ENCODE measurements at places on chromosomes 4 and X.

- DNase-seq: no peak
These were observed 182.0 kb downstream of the ARHGAP24 start for GRCh38 chr4:85656759-85657505.

GRCh38 chr4:89110986-89111832 is at the start of gene TIGD2:
TIGD2 (plus strand) TSS chr4:89111533; CDS start chr4:89112975, 1,442 bp downstream.
- peak; percentile 88 for DNase-seq

DNA sequence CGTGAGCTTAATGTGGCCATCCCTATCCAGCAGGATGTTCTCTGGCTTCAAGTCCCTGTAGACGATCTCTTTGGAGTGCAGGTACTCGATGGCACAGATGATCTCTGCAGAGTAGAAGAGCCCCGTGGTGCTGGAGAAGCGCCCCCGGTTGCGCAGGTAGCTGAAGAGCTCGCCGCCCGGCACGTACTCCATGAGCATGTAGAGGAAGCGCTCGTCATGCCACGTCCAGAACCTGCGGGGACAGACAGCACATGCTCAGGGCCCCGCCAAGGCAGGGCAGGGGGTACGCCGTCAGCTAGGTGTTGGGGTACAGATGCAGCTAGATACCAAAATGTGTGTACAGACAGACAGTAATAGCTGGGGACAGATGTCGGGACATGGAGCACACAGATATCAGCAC is 58.3 kb downstream of the PRKX start:
- DNase-seq: no peak

- no peak for DNase-seq
These were observed 154.0 kb downstream of the UGT8 start for GRCh38 chr4:114752391-114753165.

GRCh38 chr4:148986951-148987350 is 544.7 kb upstream of the NR3C2 start:
- DNase-seq: no peak

- no peak for DNase-seq
These were observed 1.6 kb downstream of the MTNR1A start for GRCh38 chr4:186553717-186554116.

GRCh38 chr4:87044511-87045233 is 109.9 kb downstream of the AFF1 start:
- no peak for DNase-seq

- DNase-seq: no peak
These were observed 329.4 kb upstream of the PCDH18 start for GRCh38 chr4:137861682-137862081.

GRCh38 chr4:129189630-129190029 is 93.7 kb downstream of the C4orf33 start:
- DNase-seq: no peak

DNA sequence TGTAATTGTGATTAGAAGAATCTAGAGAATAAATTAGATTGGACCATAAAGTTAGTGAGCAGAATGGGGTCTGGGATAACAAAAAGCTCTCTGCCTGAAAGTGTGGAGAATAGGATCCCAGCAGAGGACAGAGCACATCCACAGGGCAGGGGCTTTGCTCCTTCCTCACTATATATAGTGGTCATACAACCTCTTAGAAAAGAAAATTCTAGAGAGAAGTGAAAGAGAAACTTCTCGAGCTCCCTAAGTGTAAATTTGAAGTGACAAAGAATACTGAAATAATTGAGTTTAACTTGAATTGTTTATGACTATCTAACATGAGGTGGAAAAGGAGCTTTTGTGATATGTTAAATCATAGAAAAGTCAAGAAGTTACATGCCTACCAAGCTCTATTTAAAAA is 14.9 kb downstream of the ADAM29 start:
- DNase-seq: no peak

- no peak for DNase-seq
These were observed 39.4 kb upstream of the NDP start for GRCh38 chrX:44012484-44013096.

- no peak for DNase-seq
These were observed 6.2 kb downstream of the CXCL1 start for GRCh38 chr4:73875401-73875800.

DNA sequence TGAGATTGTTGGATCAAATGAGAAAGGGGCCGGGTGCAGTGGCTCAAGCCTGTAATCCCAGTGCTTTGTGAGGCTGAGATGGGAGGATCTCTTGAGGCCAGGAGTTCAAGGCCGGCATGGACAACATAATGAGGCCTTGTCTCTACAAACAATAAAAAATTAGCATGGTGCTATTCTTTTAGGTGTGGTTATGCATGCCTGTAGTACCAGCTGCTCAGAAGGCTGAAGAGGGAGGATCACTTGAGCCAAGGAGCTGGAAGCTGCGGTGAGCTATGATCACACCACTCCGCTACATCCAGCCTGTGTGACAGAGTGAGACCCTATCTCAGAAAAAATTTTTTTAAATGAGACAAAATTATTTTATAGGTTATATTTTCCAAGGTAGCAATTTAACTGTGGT is 49.7 kb upstream of the TMEM150C start:
- DNase-seq: no peak

- DNase-seq: no peak
These were observed 49.8 kb upstream of the PRPS2 start for GRCh38 chrX:12741416-12741815.

- peak; percentile 6 for DNase-seq
These were observed 3.8 kb upstream of the GUCY2F start for GRCh38 chrX:109485470-109486340.

DNA sequence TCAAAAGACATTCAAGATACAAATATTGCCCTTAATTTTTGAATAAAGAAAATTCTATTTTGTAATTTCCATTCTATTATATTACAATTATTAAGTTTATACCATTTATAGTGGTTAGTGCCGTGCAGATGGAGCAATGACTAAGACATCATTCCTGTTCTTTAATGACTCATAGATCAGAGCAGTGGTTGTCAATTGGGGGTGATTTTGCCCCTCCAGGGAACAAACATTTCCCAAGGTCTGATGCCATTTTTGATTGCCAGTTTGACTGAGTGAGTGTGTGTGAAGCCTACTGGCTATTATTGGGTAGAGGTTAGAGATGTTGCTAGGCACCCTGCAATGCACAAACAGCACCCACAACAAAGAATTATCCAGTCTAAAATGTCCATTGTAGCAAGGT is 97.9 kb upstream of the DDIT4L start:
- DNase-seq: no peak

DNA sequence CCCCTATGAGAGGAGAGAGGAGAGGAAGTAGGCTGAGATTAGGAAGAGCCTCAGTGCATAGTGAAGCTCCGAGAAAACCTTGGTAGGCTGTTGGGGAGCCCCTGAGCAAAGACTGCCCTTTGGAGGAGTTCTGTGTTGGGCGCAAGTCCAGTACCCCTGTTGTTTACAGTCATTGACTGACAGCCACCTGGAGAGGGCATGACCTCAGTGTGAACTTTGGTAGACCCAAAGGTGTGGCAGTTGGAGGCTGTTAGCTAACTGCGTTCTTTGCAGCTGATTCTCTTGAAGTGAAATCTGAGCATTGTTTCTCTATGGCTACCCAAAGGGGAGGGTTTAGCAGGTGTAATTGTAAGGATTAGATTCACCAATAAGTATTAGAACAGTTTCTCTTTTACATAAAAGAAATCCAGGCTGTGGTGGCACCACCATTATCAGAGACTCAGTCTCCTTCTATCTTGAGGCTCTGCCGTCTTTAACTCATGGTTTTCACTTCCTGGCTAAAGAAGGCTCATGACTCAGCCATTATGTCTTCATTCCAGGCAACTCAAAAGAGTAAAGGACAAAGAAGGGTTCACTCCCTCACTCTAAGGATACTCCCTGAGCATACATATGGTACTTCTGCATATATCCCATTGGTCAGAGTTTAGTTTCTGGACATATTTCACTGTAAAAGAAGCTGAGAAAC is 33.4 kb downstream of the ANXA3 start:
- DNase-seq: no peak

DNA sequence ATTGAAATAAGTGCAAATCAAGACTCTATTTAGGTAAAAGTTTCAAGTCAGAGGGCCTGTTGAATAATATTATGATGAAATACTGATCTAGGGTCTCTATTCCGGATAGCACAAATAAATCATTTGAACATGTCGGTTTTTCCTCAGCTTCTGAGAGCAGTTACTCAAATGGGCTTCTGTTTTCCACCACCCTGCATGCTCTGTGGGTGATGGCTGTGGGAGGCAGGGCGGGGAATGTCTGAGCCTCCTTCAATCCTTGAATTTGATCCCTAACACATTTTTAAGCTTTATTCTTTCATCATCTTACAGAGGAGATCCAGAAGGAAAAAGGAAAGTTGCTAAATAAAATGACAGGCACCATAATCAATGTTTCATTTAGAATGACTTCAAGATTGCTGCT is 8.5 kb downstream of the UNC5C start:
- DNase-seq: no peak

DNA sequence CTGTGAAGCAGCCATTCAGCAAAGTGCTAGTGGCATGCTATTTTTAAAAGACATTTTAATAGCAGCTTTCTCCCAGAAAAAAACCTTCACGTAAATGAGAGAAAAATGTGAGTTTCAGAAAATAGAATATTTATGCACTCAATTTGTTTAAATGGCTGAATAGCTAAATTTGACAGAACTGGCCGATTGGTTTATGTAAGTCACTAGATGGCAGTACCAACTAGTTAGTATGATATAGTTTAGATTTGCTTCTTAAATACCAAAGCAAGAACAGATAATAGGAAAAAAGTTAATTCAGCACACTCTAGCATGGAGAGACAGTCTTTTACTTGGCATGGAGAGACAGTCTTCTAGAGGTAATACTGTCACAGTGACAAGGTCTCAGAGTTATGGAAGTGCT is 250.1 kb downstream of the SNCA start:
- DNase-seq: no peak

GRCh38 chr4:138158746-138159297 is 83.3 kb downstream of the SLC7A11 start:
- DNase-seq: no peak

DNA sequence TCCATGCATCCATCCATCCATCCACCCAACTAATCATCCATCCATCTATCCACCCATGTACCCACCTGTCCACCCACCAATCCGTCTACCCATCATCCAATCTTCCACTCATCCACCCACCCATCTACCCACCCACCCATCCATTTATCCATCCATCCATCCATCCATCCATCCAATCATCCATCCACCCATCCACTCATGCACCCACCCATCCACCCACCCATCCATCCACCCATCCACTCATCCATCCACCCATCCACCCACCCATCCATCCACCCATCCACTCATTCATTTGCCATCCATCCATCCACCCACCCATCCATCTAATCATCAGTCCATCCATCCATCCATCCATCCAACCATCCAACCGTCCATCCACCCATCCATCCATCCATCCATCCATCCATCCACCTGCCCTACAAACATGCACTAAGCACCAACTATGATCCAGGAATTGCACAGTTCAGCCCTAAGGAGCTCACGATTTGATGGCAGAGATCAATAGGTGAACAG is 21.3 kb upstream of the MXD4 start:
- DNase-seq: no peak

All from activated CD4-positive, CD25-positive, alpha-beta regulatory T cell (primary cell).